ENCODE measurements at places on chromosomes 4 and X.
A peak's percentile ranks its signal among the peaks of the same experiment; 100 is the strongest.

- DNase-seq = no peak
Observed at GRCh38 chr4:139509727-139510410, 46.1 kb downstream of the SETD7 start.

DNA sequence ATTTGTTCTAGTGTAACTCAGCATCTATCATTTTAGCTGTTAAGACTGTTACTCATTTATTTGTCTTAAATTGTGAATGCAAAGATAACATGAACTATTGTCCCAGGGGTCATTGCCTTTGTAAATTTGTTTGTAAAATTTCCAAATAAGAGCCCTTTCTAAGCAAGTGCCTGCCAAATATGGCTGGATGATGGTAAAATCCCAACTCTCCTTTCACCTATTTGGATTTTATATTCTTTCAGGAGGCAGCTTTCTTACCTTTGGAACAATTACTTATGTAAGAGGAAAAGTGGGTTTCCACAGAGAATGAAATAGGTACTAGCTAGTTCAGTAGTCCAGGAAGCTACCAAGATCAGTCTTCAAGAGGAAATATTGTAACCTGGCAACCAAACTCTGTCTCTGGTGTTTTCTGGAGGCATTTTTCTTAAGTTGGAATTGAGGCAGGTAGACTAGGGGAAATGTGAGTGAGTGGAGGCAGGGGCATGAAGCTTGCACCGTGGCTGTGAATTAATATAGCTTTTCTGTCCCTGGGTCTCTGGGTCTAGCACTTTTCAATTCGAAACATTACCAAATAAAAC, 363.0 kb upstream of the ZCCHC13 start:
- no peak for DNase-seq

GRCh38 chr4:3009422-3009821, 46.1 kb downstream of the GRK4 start:
- peak; percentile 4 for DNase-seq

- DNase-seq = no peak
Observed at GRCh38 chr4:47406408-47406807, 57.1 kb downstream of the COMMD8 start.

- peak; percentile 1 for DNase-seq
Observed at GRCh38 chr4:154329268-154329868, 162.2 kb downstream of the DCHS2 start.

DNA sequence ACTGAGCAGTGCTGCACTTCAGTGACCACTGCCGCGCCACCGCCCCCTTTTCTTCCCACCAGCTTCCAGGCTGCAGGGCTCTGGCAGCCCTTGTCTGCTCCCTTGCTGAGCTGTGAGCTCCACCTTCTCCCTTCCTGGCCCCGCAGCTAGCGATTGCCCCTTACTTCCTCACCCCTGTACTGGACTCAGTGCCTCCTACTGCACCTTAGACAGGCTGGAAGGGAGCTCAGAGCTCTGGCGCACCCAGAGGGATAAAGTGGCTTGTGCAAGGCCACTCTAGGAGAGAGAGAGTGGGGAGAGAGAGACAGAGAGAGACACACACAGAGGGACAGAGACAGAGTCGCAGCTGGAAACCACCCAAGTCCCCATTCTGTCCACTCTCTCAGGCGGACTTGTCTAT, 6.0 kb downstream of the RASL11B start:
- DNase-seq = no peak

GRCh38 chrX:115632455-115632854, 71.5 kb downstream of the PLS3 start:
- DNase-seq = peak; percentile 60

GRCh38 chr4:39466747-39467146, 7.9 kb downstream of the LIAS start:
- DNase-seq = peak; percentile 57

GRCh38 chrX:3518870-3519269, 172.4 kb upstream of the MXRA5 start:
- DNase-seq = peak; percentile 96

GRCh38 chr4:38675146-38676121, 11.4 kb downstream of the KLF3 start:
- peak; percentile 68 for DNase-seq

- no peak for DNase-seq
Observed at GRCh38 chr4:167028976-167029375, 205.3 kb downstream of the SPOCK3 start.

DNA sequence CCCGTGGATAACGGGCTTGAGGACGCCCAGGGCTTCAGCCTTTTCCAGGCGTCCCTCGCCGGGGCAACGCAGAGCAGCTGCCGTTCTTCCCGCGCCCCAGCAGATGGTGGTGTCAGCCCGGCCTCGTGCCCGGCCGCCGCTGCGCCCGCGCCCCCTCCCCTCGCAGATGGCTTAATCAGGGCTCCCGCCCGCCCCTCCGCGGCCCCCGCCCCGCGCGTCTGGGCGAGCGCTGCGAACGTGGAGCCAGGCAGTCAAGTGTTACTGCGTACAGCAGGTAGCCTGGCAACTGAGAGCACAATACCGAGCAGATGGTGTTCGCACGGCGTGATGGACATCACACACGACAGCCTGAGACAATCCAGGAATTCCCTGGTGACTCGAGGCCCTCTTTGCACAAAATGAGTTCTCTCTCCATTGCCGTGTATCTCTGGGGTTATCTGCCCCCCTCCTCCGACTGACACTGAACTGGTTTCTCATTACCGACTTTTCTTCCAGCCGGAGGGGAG, 69.3 kb downstream of the MGST2 start:
- peak; percentile 80 for DNase-seq

GRCh38 chr4:100574607-100575006, 56.8 kb upstream of the EMCN start:
- no peak for DNase-seq

GRCh38 chrX:74178536-74178935, 125.4 kb upstream of the ZCCHC13 start:
- DNase-seq = no peak

DNA sequence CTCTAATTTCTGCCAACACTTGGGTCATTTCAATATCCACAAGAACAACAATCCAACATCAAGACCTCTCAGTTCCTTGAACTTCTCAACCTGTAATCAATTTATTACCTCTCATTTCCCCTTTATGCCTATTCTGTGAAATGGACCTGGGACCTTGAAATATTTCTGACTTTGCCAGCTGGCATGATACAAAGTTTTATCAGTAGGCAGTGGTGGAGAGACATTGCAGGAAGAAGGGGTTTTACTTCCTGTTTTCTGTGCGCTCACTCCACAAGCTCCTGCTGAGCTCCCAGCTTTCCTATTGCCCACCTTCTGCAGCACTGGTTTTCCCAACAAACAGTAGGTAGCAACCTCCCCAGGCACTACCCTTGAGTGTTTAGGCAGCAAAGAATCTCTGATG, 3.5 kb upstream of the ARHGEF6 start:
- no peak for DNase-seq

DNA sequence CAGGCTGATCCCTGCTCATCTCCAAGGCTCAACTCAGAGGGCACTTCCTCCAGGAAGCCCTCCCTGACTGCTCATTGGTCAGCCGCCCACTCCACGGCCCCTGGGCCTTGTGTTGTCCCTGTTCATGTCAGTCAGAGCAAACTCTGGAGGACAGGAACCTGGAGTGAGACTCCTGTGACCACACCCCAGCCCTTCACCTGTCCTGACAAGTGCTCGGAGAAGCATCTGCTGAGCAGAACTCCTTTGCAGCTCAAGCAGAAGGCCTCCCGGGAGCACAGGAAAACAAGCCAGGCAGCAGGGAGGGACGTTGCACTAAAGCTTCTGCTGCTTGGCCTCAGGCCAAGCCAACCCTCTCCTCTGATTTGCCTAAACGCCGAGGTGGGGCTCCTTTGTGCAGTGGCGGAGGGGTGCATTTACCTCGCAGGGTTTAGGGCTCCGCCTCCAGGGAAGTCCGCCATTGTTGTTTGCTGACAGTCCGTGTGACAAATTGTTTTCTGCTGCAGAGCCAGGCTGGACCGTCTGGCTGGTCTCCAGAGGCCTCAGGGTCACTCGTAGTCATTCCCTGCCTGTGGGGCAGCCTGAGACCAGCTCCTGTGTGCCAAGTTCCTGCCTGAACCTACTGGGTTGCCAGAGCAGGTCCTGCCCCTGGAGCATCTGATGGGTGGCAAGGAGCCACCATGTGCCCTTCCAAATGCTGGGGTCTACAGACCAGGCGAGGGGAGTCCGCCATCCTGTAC, 61.8 kb downstream of the C4orf50 start:
- DNase-seq = no peak

DNA sequence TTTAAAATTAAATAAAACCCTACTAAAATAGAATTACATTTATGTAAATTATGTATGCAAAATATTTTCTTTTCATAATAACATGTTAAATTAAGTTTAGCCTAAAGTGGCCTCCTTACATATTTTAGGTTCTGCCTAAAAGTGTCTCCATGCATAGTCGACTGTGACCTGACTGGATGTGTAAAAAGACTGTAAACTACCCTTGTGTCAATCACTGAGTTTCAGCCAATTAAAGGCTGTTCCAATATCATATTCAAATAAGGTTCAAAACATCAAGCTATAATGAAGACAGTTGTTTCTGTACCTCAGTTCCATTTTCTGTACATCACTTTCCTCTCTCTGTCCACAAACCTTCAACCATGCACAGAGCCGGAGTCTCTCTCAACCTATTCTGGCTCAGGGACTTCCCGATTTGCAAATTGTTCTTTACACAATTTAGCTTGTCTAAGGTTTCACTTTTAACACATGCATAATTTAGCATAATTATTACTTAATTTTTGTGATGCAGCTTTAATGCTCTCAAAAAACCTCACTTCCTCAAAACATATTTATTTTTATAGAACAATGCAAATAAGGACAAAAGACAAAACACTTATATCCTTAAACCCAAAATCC, 60.1 kb downstream of the SH3RF1 start:
- DNase-seq = no peak

- no peak for DNase-seq
Observed at GRCh38 chr4:84501721-84502267, 2.7 kb upstream of the NKX6-1 start.

- no peak for DNase-seq
Observed at GRCh38 chr4:55311792-55312488, 34.1 kb upstream of the SRD5A3 start.

DNA sequence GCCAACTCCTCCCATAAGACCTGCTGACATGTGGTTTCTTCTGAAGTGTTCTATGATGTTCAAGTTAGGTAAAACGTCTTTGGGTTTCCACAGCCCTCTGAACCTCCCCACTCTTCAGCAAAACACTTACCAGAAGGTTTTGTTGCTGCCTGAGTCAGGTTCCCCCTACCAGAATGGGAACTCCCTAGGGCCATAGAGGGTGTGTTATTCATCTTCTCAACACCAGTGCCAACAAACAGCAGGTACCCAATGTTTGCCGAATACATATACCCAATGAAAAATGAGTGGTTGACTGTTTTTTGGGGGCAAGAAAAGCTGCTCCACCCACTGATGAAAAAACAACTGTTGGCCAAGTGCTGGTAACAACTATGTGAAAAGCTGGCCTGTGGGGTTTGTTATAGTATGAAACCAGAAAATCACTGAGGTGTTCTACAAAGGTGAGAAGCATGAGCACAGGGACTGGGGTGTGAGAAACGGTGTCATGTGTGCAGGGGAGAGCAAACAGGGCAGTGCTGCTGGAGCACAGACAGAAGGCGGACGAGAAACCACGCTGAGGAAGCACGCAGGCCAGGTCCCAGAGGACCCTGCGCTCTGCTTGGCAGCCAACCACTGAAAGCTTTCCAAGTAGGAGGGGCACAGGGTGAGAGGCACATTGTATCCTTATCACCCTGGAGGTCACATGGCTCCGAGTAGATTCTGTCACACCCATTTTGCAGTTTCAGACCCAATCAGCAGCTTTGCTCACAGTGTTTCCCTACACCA, 28.8 kb downstream of the ATP8A1 start:
- DNase-seq = no peak

- DNase-seq = no peak
Observed at GRCh38 chrX:716136-716535, 85.5 kb downstream of the SHOX start.

GRCh38 chrX:150255441-150256296, 107.4 kb upstream of the MAMLD1 start:
- no peak for DNase-seq

GRCh38 chr4:126560794-126561193, 1072.0 kb upstream of the INTU start:
- no peak for DNase-seq

- DNase-seq = peak; percentile 8
Observed at GRCh38 chr4:73067971-73068394, 1.5 kb downstream of the COX18 start.

- DNase-seq = peak; percentile 6
Observed at GRCh38 chr4:148261848-148262247, 180.4 kb downstream of the NR3C2 start.

DNA sequence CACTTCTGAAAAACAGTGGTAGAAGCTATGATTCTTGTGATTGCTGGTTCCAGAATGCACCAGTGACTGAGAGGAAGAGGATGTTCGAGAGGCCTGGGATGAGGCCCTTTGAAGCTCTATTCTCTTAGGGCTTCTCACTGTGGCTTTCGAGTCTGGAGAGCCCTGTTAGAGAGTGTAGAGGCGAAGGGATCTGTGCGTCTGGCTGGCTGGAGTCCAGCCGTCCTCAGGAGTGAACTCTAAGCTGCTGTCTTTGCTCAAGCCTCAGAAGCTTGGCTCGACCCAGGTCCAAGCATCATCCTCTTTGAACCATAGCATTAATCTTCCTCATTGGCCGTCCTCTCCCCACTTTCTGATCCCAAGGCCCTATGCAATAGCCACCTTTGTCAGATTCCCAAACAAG, 51.6 kb downstream of the ELF4 start:
- DNase-seq = no peak

DNA sequence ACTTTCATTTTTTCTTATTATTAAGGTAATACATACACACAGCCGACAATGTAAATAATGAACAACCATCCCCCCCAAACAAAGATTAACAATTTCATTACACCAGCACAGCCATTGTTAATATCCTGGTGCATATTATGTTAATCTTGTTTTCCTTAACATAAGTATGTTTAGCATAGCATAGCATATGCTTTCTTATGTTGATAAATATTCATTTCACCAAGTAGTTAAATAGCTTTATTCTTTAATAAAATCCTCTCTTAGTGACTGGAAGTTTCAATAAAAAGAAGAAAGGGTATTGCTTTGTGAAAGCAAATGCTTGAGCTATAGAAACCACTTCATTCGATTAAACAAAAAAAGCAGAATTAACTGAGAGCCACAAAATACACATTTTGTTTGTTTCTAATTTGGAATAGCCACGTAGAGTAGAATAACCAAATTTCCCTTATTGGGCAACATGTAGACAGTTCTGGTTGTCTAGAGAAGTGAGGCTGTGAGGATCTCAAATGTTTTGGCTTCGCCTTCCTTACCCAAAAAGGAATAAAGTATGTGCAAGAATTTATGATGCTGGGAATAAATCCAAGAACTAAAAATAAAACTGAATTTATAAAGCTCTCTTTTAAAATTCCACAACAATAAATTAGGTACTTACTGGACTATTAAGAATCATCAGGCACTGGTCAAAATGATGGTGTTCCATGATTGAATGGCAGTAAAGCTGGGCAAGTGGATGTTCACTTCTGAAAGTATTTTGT, 118.0 kb downstream of the PDE5A start:
- peak; percentile 54 for DNase-seq

GRCh38 chr4:37188100-37188499, 56.4 kb upstream of the NWD2 start:
- DNase-seq = no peak

Data from astrocyte (in vitro differentiated cells and primary cell).